NCI-H2227 treated with DMSO at 0.1 percent for 48 hours (cell line): ENCODE measurements at places on chromosomes 12 and 14.

DNA sequence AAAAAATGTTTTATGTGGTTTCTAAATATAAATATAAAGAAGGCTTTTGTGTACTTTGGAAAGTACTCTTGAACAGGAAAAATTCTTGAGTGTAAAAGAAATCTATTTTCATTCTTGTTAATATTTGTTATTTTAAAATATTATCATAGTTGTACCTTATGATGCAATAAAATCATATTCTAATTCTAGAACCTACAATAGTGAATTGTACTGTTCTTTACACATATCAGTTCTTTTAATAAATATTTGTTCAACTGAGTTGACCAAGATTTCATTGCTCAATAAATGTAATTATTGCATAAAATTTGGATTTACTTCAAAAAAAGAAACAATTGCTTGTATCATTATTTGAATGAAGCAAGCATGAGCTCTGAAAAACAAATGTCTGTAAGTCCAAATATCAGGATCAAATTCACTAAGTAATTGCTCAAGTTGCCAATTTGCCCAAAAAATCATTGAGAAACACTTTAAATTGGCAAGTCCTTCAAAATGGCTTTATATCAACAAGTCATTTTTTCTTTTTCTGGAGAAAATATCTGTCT lies 191.6 kb upstream of the SLC16A7 start:
- no peak for DNase-seq

DNA sequence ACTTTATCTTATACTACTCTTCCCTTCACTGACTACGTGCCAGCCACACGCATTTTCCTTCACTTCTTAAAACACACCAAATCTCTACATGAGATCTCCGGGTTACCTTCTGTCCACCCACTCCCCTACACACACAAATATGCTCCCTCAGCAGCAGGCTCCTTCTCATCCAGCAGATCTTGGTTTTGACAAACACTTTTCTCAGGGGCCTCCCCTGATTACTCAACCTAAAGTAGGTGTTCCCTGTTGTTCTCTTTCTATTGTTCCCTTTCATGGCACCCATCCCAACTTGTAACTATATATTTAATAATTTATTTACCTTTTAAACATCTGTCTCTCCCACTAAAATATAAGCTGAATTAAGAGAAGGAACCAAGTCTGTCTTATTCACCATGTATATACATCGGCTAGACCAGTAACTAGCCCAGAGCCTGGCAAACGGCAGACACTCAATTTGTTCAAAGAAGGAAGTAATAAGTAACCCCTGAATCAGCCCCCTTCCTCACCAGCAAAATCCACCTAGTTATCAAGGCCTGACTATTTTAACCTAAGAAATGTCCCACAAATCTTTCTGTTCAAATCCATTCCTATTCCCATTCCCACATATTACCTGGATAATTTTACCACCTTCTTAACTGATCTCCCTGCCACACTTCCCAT lies 2.7 kb downstream of the C2CD5 start:
- DNase-seq: no peak

DNA sequence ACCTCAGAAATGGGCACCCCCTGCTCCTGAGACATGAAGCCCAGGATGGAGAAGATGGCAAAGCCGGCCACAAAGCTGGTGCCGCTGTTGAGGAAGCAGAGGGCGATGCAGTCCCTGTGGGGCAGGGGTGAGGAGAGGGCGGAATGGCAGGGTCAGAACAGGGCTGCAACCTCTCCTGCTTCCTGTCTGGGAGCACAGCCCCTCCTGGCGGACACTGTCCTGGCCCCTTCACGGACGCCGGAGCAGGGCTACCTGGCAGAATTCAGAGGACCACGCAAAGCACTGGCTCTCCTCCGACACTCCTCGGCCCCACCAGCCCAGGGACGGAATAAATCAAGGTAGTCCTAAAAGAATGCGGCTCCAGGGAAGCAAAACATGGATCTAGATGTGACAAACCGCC lies 12.4 kb upstream of the SLC6A12 start:
- no peak for DNase-seq

DNA sequence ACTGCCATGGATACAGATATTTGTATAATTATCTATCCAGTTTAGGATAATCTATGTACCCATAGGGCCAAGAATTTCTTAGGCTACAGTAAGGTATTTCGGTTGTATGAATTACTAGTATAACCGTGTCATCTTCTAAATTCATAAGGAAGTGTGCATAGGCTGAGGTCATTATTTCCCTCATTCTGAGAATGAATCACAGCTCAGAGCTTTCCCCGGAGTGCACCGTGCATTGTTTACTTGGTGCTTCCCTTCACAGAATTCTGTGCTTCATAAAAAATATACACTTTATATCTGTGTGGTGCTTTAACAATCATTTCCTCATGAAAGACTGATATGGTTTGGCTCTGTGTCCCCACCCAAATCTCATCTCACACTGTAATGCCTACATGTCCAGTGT lies 514.1 kb downstream of the ETNK1 start:
- DNase-seq: no peak

- DNase-seq: no peak
Measured at GRCh38 chr14:99101855-99102461, 170.0 kb downstream of the BCL11B start.

DNA sequence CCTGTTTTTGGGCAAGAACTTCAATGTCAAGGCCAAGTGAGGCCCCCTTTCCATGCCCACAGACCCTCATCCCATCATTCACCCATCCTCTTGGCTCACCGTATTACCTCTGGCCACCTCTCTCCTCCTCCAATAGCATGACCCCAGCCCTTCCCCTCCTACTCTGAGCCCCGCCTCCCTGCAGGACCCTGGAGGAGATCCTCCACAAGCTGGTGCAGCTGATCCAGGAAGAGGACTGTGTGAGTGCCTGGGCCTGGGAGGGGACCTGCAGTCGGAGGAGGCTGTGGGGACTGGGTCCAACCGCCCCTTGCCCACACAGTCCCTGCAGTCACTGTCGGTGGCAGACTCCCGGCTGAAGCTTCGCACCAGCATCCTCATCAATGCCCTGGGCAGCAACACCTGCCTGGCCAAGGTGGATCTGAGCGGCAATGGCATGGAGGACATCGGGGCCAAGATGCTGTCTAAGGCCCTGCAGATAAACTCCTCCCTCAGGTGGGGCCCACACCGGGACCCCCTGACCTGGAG lies 7.2 kb downstream of the CARMIL3 start:
- no peak for DNase-seq

- DNase-seq: no peak
Measured at GRCh38 chr12:59087077-59087673, 166.9 kb upstream of the LRIG3 start.

DNA sequence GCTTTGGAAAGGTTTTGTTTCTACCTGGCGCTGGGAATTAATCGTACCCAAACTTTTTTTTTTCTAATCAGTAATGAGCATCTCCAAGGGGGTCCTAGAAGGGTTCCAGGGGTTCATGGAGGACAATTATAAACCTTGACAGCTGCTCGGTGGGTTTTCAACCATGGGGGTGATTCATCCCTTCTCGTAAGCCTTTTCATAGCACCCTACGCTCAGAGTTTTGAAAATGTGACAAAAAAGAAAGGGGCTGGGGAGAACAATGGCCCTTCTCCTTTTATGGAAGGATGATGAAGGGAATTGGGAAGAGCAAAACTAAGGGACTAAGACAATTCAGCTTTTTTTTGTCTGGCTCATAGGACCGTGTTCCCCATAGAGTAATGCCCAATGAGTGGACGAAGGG lies 196.7 kb downstream of the ZFP36L1 start:
- no peak for DNase-seq

DNA sequence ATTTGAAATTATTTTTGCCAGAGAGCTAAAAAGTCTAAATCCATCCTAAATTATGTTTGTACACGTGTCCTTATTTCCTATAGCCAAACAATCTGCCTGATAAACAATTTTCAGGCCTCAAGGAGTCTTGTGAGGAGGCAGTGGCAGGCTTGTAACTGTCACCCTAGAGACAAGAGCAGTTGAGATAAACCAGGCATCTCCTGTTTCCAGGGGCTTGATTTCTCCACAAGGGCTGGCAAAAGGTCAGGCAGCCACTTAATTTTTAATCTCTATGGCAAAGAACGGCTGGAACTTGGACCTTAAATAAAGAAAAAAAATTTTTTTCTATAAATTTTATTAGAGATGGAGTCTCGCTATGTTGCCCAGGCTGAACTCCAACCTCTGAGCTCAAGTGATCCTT lies 15.5 kb downstream of the PKP2 start:
- DNase-seq: no peak

- DNase-seq: no peak
Measured at GRCh38 chr12:51118706-51119105, 35.3 kb upstream of the CSRNP2 start.
